ENCODE measurements at places on chromosomes 16 and 17.
A peak's percentile ranks its signal among the peaks of the same experiment; 100 is the strongest.

- DNase-seq = no peak
Measured at GRCh38 chr16:14641926-14642325, 9.2 kb downstream of the BFAR start.

GRCh38 chr17:57707892-57708291 is 37.2 kb downstream of the CCDC182 start:
- no peak for DNase-seq

DNA sequence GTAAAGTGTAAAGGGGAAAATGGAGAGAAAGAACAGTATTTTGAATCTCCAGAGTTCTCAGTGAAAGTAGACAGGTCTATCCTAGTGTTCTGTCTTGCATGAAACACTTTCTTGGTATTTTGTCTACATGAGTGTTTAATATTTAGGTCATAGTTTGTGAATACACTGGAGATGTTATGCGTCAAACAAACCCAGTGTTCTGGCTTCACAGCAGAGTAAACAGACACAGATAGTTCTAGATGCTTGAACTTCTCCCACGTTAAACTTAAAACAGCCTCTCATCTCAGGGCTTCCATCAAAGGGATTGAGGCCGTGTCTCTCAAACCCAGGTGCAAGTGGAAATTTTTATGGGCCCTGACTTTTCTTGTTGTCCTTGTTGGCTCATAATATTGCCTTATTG is 48.3 kb downstream of the RBFOX1 start:
- DNase-seq = no peak

GRCh38 chr17:29045734-29046472 is 3.0 kb downstream of the PIPOX start:
- DNase-seq = no peak

DNA sequence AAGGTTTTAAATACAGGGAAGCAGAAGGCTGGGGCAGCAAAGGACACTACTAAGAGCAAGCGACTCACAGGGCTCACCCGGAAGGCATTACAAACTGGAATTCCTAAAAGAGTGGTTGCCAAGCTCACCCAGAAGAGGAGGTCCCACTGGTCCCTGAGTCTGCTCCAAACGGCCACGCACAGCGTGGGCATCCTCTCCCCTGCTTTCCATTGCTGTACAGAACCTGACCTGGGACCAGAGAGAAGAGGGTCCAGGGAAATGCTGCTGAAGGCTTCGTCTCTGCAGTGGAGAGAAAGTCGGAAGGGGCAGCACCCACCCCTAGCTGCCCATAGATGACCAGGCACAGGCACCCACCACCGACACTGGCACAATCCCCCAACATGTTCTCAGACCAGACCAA is 67.2 kb downstream of the ADCY9 start:
- DNase-seq = no peak

GRCh38 chr17:32697728-32698625 is 178.9 kb downstream of the MYO1D start:
- DNase-seq = no peak

DNA sequence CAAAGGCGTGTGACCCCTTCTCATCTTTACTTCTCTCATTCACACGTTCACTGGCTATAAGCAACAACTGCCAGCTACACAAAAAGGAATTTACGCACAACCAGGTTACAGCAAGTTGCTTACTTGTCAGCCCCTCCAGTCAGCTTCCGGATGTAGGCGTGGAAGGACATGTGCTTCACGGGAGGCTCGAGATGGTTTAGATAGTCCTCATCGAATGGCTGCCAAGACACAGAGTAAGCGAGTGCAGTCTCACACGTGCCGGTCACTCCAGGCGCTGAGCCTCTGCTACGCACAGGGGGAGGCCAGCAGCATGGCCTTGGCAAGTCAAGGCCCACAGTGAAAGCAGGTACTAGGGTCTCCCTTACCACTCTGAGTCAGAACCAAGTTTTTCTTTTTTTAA is 28.3 kb downstream of the NPLOC4 start:
- DNase-seq = no peak

DNA sequence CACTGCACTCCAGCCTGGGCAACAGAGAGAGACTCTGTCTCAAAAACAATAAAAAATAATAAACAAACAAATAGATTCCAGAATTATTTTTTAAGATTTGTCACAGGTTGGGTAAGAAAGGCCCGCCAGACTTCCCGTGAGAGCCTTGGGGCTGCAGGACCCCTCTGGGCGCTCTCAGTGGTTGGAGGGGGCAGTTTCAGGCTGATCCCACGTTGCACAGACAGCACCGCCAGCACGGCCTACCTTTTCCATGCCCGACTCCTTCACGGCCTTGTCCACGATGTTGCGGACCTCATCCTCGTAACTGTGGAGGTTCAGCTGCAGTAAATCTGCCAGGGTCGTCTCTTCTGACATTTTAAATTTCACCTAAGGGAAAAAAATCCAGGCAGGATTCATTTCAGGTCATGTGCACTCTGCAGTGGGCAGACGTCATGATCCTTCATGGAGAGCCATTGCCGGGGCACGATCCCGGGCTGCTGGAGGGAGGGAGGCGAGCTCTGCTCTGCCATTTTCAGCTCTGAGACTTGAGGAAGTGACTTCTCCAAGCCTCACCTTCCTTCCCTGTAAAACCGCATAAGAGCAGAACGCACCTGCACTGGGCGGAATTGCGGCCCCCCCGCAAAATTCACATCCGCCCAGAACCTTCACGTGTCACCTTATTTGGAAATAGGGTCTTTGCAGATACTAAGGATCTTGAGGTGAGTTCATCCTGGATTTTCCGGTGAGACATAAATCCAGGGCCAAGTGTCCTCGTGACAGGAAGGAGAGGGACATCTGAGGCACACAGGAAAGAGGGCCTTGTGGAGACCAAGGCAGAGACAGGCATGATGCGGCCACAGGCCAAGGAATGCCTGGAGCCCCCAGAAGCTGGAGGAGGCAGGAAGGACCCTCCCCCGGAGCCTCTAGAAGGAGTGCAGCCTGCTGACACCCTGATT is 66.8 kb downstream of the DNAH17 start:
- DNase-seq = no peak

DNA sequence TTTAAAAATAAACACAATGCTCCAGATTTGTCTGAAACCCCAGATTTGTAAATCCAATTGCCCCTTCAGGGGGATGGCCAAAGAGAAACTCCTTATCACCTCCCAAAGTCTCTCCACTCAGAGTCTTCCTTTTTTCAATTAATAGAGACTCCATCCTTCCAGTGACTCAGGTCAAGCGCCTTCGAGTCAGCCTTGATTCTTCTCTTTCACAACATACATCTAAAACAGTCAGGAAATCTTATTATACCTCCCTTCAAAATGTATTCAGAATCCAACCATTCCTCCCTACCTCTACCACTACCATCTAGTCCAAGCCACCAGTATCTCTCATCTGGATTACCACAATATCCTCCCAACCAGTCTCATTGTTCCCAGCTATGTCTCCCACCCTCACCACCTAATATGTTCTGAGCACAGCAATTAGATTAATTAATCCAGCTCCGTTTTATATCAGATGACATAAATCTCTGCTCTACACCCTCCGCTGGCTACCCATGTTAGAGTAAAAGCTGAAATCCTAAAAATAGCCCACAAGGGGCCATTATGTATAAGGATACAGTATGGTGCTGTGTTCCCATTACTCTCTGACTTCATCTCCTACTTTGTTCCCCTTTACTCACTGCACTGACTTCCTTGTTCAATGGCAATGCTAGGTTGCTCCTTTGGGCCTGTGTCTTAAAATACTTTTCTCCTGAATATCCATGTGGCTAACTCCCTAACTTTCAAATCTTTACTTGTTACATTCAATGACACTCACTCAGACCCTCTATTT is 11.8 kb downstream of the SIAH1 start:
- no peak for DNase-seq

DNA sequence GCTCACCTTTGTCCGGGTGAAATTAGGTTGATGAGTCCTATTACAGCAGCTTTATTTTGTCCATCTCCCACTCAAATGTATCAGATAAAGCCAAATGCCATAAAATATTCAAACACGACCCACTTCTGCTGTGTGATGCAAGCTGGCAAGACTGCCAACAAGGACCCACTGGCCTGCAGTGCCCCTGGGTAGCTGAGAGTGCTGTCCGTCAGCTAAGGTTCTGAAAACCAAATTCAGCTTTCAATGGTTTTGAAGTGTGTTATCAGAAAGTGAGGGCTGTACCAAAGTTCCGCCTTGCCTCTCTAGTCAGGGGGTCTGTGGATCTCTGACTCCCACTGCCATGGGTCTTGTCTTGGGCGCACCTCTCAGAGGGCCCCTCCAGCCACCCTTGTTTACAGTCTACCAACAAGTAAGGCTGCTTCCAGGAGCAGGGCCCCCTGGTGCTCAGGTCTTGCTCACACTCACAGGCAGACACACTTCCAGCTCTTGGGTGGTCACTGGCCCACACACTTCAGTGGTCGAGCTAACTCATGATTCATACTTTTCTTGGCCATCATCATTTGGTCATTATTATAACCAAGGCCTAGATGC is 10.5 kb upstream of the CCDC182 start:
- no peak for DNase-seq

- DNase-seq = no peak
Measured at GRCh38 chr17:2905269-2905668, 109.0 kb downstream of the RAP1GAP2 start.

DNA sequence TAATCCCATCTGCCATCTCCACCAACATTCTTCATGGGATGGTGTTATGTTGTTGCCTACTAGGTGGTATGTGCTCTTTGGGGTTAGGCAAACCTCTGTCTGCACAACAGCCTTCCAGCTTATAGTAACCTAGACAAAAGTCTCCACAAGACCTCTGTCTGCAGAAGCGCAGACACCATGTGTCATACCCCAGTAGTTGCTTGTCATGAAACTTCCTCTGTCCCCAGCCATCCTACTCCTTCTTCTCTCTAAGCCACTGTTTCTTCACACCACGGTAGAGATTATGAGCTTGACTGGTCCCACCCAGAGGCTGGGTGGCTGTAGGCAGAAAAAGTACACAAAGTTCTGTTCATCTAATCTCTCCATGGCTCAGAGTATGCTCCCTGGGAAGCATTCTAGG is 100.3 kb downstream of the MAF start:
- no peak for DNase-seq

- no peak for DNase-seq
Measured at GRCh38 chr16:86342161-86342834, 168.0 kb upstream of the FOXF1 start.

- DNase-seq = no peak
Measured at GRCh38 chr16:5633845-5634440, 536.3 kb upstream of the EEF2KMT start.

DNA sequence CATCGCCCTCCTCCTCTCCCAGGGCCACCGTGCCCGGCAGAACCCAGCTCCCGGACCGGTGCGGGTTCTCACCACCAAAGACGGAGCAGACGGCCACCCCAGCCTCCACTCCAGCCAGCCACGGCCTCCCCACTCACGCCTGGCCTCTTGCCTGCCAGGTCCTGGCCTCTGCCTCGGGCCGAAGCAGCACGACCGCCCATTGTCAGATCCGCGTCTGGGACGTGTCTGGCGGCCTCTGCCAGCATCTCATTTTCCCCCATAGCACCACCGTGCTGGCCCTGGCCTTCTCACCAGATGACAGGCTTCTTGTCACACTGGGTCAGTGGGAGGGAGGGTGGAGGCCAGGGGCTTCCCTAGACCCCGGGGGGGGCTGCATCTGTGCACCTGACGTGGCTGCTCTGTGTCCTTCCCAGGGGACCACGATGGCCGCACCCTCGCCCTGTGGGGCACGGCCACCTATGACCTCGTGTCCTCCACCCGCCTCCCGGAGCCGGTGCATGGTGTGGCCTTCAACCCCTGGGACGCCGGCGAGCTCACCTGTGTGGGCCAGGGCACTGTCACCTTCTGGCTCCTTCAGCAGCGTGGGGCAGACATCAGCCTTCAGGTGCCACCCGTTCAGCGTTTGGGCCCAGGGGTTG is 6.6 kb upstream of the RHOT2 start:
- no peak for DNase-seq

- DNase-seq = no peak
Measured at GRCh38 chr17:48725004-48725287, 2.0 kb downstream of the PRAC2 start.

DNA sequence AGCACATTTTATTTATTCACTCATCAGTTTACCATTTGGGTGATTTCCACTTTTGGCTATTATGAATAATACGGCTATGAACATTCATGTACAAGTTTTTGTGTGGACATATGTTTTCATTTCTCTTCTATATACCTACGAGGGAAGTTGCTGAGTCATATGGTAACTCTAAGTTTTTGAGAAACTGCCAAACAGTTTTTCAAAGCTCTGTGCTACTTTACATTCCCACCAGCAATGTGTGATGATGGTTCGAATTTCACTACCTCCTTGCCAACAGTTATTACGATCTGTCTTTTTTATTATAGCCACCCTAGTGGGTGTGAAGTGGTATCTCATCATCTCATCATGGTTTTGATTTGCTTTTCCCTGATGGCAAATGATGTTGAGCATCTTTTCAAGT is 63.7 kb upstream of the MRTFB start:
- DNase-seq = no peak

GRCh38 chr16:57374067-57374534 is 1.8 kb downstream of the CX3CL1 start:
- DNase-seq = no peak

DNA sequence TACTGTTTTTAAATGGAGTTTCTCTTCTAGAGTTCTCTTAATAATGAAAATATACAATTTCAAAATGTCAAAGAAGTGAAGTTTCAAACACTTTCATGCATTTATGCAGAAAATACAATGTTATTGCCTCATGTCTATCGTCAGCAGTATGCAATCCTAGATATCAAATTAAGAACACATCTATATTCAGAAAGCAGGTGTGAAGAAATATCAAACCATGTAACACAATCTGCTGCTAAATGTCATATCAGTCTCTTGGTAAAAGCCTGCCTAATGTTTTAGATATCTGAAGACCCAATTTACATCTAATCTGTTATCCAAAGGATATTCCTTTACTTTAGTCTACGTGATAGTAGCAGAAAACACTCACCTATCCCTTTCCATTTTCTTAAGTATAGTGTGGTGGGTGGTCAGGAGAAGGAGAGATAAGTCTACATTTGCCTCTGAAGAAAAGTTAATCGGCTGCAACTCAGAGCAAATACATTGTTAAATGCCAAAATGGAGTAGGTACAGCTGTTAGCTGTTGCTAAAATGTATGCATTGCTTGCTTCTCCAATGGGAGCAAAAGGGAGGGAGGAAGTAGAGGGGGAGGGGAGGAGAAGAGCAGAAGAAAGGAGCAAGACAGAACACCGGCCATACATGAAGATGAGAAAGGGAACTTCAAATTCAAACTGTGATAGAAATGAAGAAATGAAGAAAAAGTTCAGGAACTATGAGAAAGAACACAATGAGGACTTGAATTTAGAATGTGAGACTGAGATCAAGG is 64.9 kb downstream of the ITFG1 start:
- no peak for DNase-seq

GRCh38 chr17:45428050-45428617 is 4.5 kb downstream of the ARHGAP27 start:
- peak; percentile 35 for DNase-seq

- DNase-seq = no peak
Measured at GRCh38 chr17:55436224-55437158, 14.9 kb upstream of the MMD start.

Data from stimulated activated CD4-positive, alpha-beta T cell treated with anti-CD3 and anti-CD28 coated beads, TNF-alpha, amount 100 ng/mL, for 1 hour (primary cell).